Esophagus squamous epithelium (tissue), 5 donors: ENCODE measurements at places on chromosomes 12 and 14.

DNA sequence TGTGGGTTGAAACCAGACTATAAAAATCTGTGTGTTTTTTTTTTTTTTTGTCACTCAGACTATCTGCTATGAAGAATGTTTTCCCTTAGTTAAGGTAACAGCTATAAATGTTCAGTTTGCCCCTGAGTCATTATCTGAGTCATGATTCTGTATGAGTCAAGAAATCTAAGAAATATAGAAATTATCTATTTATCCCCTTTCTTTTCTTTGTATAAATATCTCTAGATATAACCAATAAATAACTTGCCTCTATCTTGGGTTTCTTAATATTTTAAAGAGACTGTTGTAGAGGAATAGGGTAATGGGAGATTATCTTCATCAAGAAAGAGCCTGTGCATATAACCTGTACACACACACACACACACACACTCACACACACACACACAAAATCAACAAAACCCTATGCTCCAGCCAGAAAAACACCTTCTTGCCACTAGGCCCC, 161.7 kb upstream of the EEA1 start:
- no peaks in the 10 kb centered on the region for H3K36me3 ChIP-seq
- H3K4me1 ChIP-seq = peaks cover 24% of the 10 kb centered on the region
- no peak overlapping the region for H3K4me3 ChIP-seq
- no peaks in the 10 kb centered on the region for H3K27me3 ChIP-seq
- no peak overlapping the region for H3K27ac ChIP-seq
- no peak for DNase-seq

DNA sequence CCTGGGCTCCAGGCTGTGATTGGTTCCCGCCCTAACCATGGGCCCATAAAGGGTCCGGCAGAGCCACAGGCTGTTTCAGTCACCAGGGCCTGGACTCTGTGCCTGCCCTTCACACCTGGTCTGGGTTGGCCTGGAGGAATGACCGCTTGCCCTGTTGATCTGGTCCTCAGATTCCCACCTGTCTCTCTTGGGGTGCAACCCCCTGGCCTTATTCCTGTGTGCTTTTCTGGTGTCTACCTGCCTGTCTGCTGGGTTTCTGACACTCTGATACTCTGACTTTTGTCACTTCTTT, 2.9 kb upstream of the KRT83 start:
- no peaks in the 10 kb centered on the region for H3K36me3 ChIP-seq
- no peak overlapping the region for H3K4me3 ChIP-seq
- peaks cover 5% of the 10 kb centered on the region for H3K4me1 ChIP-seq
- no peak overlapping the region for H3K27ac ChIP-seq

- H3K4me3 ChIP-seq = no peak overlapping the region
- no peaks in the 10 kb centered on the region for H3K4me1 ChIP-seq
- no peaks in the 10 kb centered on the region for H3K36me3 ChIP-seq
- no peak for DNase-seq
- no peaks in the 10 kb centered on the region for H3K27me3 ChIP-seq
- H3K27ac ChIP-seq = no peak overlapping the region
Observed at GRCh38 chr12:43062201-43062895, 472.8 kb upstream of the PRICKLE1 start.

DNA sequence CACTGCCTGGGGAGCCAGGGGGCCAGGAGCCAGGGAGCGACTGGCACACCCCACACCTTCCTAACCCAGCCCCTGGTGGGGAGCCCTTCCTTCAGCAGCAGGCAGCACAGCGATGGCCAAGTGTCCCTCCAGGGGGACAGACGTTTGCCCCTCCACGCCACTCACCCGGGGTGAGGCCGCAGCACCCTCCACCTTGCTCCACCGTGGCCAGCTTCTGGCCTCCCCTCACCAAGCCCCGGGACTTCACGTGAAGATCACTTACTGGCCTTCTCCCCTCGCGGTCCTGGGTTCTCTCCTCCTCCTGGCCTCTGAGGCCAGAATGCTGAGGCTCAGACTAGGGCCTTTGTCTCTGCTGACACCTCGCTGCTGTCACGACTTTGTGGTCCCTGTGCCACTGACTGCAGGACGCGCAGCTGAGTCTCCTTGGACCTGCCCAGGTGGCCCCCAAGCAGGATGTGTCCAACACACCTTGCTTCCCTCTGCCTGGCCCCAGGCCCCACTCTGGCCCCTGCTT, 3.5 kb upstream of the ASPG start:
- H3K36me3 ChIP-seq = no peaks in the 10 kb centered on the region
- H3K27me3 ChIP-seq = peaks cover 6% of the 10 kb centered on the region
- H3K4me1 ChIP-seq = no peaks in the 10 kb centered on the region
- H3K27ac ChIP-seq = no peak overlapping the region

DNA sequence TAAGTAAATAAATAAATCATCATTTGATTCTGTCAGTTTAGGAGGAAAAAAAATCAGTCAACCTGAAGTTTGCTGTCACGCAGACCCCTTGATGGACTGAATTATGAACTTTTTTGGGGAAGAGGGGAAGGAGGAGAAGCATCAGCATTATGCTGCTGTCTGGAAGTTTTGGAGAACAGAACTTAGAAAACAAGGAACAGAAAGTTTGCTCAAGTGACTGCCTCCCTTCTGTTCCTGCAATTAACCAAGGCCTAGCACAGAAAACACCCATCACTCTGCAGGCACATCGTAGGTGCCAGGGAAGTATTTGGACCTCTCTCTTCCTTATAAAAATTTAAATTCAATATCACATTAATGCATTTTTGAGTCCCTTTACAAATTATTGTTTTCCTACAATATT, 283.8 kb downstream of the VRK1 start:
- H3K4me3 ChIP-seq = no peak overlapping the region
- no peak overlapping the region for H3K27ac ChIP-seq

- peaks cover 10% of the 10 kb centered on the region for H3K4me1 ChIP-seq
- H3K27me3 ChIP-seq = no peaks in the 10 kb centered on the region
- H3K4me3 ChIP-seq = peak overlapping the region; percentile 96
Observed at GRCh38 chr14:58200480-58200841, 512 bp downstream of the ACTR10 start.

DNA sequence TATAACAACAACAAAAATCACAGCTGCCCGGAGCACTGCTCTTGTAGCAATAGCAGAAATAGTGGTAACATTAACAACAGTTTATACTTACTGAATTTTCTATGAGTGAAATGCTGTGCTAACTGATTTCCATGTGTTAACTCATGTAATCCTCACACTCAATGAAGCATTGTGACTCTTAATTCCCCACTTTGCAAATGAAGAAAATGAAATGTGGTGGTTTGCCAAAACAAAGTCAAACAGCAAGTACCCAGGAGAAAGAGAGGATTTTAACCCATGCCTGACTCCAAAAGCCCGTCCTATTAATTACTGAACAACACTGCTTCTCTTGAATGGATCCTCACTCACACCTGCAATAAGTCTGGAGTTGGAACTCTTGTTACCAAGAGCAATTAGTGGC, 123.5 kb downstream of the MED13L start:
- H3K4me3 ChIP-seq = no peak overlapping the region
- H3K27ac ChIP-seq = no peak overlapping the region
- H3K4me1 ChIP-seq = peaks cover 29% of the 10 kb centered on the region
- no peak for DNase-seq
- no peaks in the 10 kb centered on the region for H3K27me3 ChIP-seq

- H3K27me3 ChIP-seq = no peaks in the 10 kb centered on the region
- H3K4me3 ChIP-seq = no peak overlapping the region
- H3K36me3 ChIP-seq = no peaks in the 10 kb centered on the region
- H3K4me1 ChIP-seq = peaks cover 17% of the 10 kb centered on the region
Observed at GRCh38 chr14:24329736-24330135, 5.1 kb downstream of the ADCY4 start.

DNA sequence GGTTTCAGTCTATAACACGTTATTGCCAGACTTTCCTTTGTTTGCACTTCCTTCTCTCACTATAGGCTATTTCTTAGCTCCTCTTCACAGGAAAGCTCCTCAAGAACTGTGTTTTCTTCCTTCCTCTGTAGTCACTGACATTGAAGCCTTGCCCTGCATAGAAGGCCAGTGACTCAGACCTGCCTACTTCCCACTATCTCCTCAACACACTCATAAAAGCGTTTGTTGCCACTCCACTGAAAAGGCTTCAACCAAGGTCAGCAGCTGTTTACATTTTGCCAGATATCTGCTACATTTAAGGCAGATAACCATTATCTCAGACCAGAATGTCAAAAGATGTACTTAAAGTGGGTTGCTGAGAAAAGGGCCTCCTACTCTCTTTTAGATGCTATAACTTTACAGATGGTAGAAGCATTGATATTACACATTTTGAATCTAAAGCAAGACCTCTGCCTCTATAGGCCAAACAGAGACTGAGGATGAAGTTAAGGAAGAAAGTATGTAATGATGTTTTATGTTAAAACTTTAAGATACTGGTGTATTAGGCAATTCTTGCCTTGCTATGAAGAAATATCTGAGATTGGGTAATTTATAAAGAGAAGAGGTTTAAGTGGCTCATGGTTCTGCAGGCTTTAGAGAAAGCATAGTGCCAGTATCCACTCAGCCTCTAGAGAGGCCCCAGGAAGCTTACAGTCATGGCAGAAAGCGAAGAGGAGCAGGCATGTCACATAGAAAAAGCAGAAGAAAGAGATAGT, 233.3 kb upstream of the FLRT2 start:
- no peak overlapping the region for H3K27ac ChIP-seq
- no peaks in the 10 kb centered on the region for H3K36me3 ChIP-seq
- H3K4me3 ChIP-seq = no peak overlapping the region
- H3K4me1 ChIP-seq = no peaks in the 10 kb centered on the region

DNA sequence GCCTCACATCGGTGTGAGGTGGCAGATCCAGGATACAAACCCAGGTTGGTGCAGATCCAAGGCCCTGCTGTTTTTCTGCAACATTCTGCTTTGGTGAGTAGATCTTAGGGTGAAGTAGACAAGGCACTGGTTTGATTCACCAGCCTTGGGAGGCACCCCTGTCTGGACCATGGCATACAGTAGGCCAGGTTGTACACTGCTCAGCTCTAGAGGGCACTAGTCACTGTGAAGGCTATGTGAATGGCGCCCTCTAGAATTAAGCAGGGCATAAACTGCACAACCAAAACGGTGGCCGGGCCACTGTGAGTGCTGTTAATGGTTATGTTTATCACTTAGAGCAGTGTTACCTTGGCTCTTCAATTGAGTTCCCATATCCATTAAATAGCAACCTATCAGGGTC, 280.6 kb upstream of the PWP1 start:
- no peak overlapping the region for H3K4me3 ChIP-seq
- no peak overlapping the region for H3K27ac ChIP-seq
- DNase-seq = no peak

- no peak for DNase-seq
- peaks cover 4% of the 10 kb centered on the region for H3K4me1 ChIP-seq
- no peak overlapping the region for H3K4me3 ChIP-seq
- no peaks in the 10 kb centered on the region for H3K36me3 ChIP-seq
- no peaks in the 10 kb centered on the region for H3K27me3 ChIP-seq
Observed at GRCh38 chr14:79275292-79275655, 936.0 kb downstream of the DIO2 start.
